ENCODE measurements at places on chromosomes 12 and 14. TPM values are rescaled to one million over a fixed set of nuclear protein-coding genes. Genes with fewer than 3 reads are reported as not detected.

DNA sequence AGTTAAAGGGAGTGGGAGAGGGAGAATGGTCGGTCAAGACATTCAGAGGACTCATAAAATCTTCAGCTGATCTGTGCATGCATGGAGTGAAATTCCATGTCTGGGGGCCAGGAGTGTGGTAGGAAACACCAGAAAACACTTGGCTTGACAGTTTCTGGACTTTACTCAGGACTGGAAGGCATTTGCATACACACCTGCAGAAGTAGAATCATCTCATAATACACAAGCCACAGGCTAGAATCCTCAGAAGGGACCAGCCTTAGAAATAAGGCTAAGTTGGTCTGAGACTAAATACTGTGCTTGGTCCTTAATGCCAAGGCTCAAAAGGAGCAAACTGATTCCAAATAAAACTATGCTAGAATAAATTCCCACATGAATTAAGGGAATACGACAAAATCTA is 328.1 kb upstream of the KITLG start:
- H3K27me3 ChIP-seq = no peaks in the 10 kb centered on the region
- peaks cover 3% of the 10 kb centered on the region for H3K36me3 ChIP-seq
- no peak for DNase-seq
- H3K4me1 ChIP-seq = no peaks in the 10 kb centered on the region

- no peak overlapping the region for H3K4me3 ChIP-seq
- DNase-seq = no peak
Observed at GRCh38 chr14:35387713-35388579, 16.6 kb downstream of the NFKBIA start.

- no peak overlapping the region for H3K27ac ChIP-seq
- no peak overlapping the region for H3K4me3 ChIP-seq
- H3K27me3 ChIP-seq = no peaks in the 10 kb centered on the region
- no peak for DNase-seq
- peaks cover 14% of the 10 kb centered on the region for H3K36me3 ChIP-seq
Observed at GRCh38 chr14:73726025-73726961, 12.1 kb upstream of the PNMA1 start.

GRCh38 chr14:100774164-100774537 is 47.5 kb downstream of the DLK1 start:
- peaks cover 3% of the 10 kb centered on the region for H3K36me3 ChIP-seq
- peak overlapping the region; percentile 1 for H3K27ac ChIP-seq
- peaks cover 17% of the 10 kb centered on the region for H3K4me1 ChIP-seq
- no peaks in the 10 kb centered on the region for H3K27me3 ChIP-seq
- DNase-seq = no peak
- H3K4me3 ChIP-seq = no peak overlapping the region

GRCh38 chr14:49586673-49587460 is 687 bp upstream of the RPS29 start:
- peaks cover 44% of the 10 kb centered on the region for H3K4me1 ChIP-seq
- peaks cover 25% of the 10 kb centered on the region for H3K36me3 ChIP-seq
- peak overlapping the region; percentile 99 for H3K4me3 ChIP-seq
- peak; percentile 48 for DNase-seq
- H3K27ac ChIP-seq = peak overlapping the region; percentile 100

DNA sequence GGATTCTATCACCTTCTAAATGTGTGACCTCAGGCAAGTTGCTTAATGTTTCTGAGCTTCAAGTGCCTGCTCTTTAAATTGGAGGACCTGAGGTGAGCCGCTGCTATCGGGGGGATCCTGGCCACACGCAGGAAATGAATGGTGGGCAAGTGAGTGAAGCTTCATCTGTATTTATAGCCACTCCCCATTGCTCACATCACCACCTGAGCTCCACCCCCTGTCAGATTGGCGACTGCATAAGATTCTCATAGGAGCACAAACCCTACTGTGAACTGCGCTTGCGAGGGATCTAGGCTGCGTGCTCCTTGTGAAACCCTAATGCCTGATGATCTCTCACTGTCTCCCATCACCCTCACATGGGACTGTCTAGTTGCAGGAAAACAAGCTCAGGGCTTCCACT is 158.6 kb upstream of the CCND2 start:
- H3K36me3 ChIP-seq = no peaks in the 10 kb centered on the region
- H3K27ac ChIP-seq = no peak overlapping the region

- H3K27ac ChIP-seq = no peak overlapping the region
- H3K27me3 ChIP-seq = no peaks in the 10 kb centered on the region
- H3K4me1 ChIP-seq = no peaks in the 10 kb centered on the region
Observed at GRCh38 chr12:96720363-96720705, 186.7 kb upstream of the NEDD1 start.

GRCh38 chr14:24744641-24745040 is 110.7 kb upstream of the GZMB start:
- H3K27me3 ChIP-seq = peaks cover 22% of the 10 kb centered on the region
- H3K27ac ChIP-seq = no peak overlapping the region
- no peaks in the 10 kb centered on the region for H3K36me3 ChIP-seq
- no peak for DNase-seq

DNA sequence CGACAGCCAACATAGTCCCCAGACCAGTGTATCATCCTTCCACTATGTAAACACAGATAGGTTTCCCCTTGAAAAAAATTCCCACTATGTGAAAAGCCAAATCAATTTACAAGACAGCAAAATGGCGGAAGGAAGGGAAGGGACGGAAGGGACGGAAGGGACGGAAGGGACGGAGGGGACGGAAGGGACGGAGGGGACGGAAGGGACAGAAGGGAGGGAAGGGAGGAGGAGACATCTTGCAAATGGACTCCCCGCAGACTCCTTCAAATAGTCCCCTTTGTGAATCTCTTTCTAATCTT is 75.3 kb downstream of the NINJ2 start:
- no peak overlapping the region for H3K4me3 ChIP-seq
- H3K27me3 ChIP-seq = no peaks in the 10 kb centered on the region
- no peak overlapping the region for H3K27ac ChIP-seq
- no peaks in the 10 kb centered on the region for H3K4me1 ChIP-seq
- no peak for DNase-seq

DNA sequence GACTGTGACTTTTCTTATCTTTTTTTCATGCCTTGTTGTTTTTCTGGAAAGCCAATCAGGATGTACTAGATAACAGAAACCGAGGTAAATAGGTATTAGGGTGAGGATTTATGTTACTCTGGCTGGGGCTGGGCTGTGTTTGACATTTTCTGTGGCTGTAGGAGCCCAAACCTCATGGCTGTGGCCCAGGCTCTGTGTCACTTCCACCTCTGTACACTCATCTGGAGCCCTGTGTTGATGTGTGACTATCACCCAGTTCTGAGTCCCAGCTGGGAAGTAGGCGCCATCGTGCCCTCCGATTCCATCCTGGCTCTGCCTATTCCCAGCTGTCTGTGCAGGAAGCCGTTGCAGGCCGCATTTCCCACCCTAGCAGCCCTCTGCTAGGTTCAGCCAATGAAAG is 1.6 kb upstream of the HHIPL1 start:
- peaks cover 5% of the 10 kb centered on the region for H3K4me1 ChIP-seq
- H3K27ac ChIP-seq = no peak overlapping the region
- no peaks in the 10 kb centered on the region for H3K36me3 ChIP-seq
- no peak for DNase-seq

DNA sequence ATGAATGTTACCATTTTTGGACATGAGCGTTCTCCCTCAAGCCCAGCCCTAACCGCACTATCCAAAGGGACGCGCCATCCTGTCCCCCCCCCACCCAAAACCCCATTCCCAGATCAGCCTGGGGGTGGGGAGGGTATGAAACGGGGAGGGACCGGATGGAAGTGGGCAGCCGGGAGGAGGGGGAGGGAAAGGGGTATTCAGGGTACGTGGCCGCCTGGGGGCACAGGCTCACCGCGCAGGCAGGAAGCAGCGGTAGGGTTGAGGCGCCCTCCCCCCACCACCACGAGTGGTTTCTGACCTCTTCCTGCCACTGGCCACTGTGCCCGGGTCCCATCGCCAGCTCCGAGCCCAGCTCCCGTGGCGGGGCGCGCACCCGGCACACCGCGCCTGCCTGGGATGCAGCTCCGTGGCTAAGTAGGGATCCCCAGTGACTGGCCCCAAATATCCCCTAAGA is 1.4 kb downstream of the ACTN1 start:
- H3K4me1 ChIP-seq = peaks cover 30% of the 10 kb centered on the region
- peak overlapping the region; percentile 69 for H3K27ac ChIP-seq
- H3K27me3 ChIP-seq = peaks cover 6% of the 10 kb centered on the region
- peak; percentile 23 for DNase-seq
- H3K4me3 ChIP-seq = peak overlapping the region; percentile 93

DNA sequence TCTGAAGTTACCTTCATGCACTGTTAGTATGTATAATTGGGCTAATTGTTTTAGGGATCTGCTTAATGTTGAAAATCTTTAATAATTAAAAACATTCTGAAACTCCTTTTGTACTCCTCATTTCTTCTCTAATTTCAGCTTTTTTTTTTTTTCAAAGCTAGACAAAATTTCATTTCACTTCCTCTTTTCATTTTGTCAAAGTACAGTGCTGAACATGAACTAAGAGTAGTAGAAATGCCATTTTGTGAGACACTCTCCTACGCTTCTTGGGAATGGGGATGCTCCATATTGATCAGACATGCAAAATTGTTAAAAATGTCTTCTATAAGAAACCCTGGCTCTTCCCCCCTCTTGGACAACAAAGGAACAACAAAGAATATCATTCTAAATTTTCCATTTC is 1.7 kb downstream of the ABCD2 start:
- no peaks in the 10 kb centered on the region for H3K27me3 ChIP-seq
- H3K36me3 ChIP-seq = no peaks in the 10 kb centered on the region
- DNase-seq = no peak
- no peak overlapping the region for H3K4me3 ChIP-seq
- H3K4me1 ChIP-seq = peaks cover 8% of the 10 kb centered on the region
- no peak overlapping the region for H3K27ac ChIP-seq

DNA sequence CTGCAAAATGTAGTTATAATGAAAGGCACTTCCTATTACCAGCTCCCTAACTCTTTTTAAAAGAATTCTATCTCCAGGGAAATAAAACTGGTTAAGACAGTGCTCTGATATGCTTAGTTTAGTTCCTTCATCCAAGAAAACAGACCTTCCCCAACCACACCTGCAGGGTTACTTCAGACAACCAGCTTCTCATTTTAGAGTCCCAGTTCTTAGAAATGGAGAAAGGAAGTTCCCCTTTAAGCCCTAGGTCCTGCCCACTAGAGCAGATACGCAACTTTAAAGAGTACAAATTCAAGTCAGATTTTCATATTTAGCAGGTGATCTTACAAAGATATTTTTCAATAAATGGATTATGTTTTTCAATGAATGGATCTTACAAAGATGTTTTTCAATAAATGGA is 4.4 kb upstream of the WSB2 start:
- no peak overlapping the region for H3K27ac ChIP-seq
- H3K36me3 ChIP-seq = peaks cover 12% of the 10 kb centered on the region
- H3K27me3 ChIP-seq = no peaks in the 10 kb centered on the region
- H3K4me1 ChIP-seq = peaks cover 18% of the 10 kb centered on the region
- no peak overlapping the region for H3K4me3 ChIP-seq
- no peak for DNase-seq

GRCh38 chr12:22160396-22161003 is 114.5 kb downstream of the CMAS start:
- no peak for DNase-seq
- no peak overlapping the region for H3K4me3 ChIP-seq
- no peaks in the 10 kb centered on the region for H3K27me3 ChIP-seq
- peak overlapping the region; percentile 73 for H3K27ac ChIP-seq
- peaks cover 2% of the 10 kb centered on the region for H3K36me3 ChIP-seq

SIX6 gene
- not detected for total RNA-seq

ABCD2 gene
- total RNA-seq = 0.70 TPM

RPAP3 gene
- total RNA-seq = 49.4 TPM

CCDC197 gene
- not detected for total RNA-seq

MAP1LC3B2 gene
- total RNA-seq = 0.82 TPM
